Panc1 (cell line): ENCODE measurements at places on chromosomes 11 and 22. TPM values are rescaled to one million over a fixed set of nuclear protein-coding genes. Genes with fewer than 3 reads are reported as not detected.

The SYT9 gene
- 3.7 TPM for total RNA-seq

DNA sequence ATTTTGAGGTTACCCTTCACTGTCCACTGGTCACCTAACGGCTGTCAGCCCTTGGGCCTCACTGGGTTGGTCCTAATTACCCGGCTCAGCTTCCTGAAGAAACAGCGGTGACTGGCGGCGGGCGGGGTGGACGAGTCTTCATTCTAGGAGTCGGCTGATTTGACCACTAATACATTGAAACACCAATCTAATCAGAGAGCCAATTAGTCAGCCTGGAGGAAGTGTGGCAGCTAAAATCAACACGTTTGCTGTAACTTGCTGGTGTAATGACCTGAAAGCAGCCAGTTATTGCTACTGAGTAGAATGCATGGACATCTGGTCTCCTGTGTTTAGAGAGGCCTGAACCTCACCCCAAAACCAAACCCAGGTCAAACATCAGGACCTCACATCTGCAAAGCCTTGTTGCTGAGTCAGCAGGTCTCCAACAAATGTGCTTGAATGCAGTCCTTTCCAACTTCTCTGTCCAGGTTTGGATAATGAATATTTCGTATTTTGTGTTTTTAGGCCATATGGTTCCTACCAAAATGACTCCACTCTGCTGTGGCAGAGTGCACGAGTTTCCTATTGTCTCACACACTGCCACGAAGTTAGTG, 496.4 kb downstream of the BRD1 start:
- no peak for DNase-seq

DNA sequence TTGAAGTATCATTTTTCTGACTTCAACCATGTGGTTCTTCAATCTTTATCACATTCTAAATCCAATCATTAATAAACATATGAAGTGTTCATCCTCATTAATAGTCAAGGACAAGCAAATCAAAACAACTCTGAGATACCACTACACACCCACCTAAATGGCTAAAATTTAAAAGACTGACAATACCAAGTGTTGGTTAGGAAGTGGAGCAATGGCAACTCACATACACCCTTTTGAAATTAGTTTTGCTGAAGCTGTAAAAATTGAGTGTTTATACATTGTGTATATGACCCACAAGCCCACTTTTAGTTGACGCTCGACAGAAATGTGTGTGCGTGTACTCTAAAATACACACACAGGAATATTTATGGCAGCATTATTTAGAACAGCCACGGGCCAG, 36.7 kb upstream of the LMO2 start:
- DNase-seq: no peak

- DNase-seq: no peak
Observed at GRCh38 chr11:110147962-110148709, 54.9 kb downstream of the ZC3H12C start.

DNA sequence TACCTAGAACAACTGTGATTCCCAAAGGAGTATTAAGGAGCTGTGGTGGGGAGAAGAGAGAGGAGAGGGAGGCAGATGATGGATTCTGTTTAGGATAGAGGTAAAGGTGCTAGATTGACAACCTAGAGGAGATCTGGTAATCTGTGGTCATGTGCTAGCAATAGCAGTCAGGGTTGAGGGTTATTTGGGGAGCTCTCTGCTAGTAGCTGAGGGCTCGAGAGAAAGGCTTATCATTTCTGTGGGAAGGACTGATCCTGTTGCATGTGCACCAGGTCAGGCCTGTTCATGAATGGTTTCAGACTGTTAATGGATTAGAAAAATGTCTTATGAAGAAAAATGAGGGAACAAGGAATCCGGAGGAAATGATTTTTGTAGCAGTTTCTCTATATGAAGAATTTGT, 63.2 kb downstream of the MTMR3 start:
- DNase-seq: no peak

The SSH3 gene
- total RNA-seq: 79.8 TPM

GRCh38 chr11:112856591-112856990, 104.6 kb upstream of the NCAM1 start:
- DNase-seq: no peak

The FGF4 gene
- not detected for total RNA-seq

GRCh38 chr22:23970201-23970641, 3.5 kb downstream of the DDTL start:
- DNase-seq: no peak

The CLCF1 gene
- total RNA-seq: 9.3 TPM
